ENCODE measurements at places on chromosomes 13 and 19.

DNA sequence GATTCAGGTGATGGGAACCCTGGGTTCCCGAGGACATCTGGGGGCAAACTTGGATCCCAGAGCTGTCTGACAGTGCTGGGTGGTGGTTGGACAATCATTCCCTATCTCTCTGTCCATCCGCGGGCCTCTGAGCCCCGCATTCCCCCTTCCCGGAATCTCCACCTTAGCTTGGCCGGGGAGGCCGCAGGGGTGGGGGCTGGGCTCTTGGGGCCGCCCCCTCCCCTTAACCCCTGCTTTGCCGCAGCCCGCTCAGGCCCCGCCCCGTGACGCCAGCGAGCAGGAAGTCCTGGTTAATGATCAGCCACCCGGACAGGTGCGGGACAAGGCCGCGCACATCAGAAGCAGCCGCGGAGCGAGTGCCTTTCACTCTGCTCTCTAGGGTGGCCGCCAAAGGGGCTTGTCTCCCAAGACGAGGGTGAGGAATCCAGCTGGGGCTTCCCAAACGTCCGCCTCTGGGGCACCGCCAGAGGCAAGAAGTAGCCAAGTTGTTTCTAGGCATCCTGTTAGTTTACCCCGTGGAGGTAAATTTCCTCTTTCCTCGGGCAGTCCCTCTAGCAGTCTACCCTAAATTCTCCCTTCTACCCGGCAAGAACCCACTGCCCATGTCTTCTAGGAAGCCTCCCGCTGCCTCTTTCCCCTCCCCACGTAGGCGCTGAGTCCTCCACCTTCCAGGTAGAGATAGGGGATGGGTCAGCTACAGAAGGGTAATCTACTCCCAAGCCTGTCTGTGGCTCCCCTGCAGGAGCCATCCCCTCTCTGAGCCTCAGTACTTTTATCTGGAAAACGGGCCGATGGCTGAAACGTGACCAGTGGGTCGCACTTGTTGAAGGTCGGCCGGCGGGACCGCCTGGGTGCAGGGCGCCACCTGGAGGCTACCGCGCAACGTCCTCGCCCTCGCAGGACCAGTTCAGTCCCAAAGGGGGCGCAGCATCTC is 3.0 kb downstream of the IRF2BP1 start:
- DNase-seq, result peak; percentile 91

DNA sequence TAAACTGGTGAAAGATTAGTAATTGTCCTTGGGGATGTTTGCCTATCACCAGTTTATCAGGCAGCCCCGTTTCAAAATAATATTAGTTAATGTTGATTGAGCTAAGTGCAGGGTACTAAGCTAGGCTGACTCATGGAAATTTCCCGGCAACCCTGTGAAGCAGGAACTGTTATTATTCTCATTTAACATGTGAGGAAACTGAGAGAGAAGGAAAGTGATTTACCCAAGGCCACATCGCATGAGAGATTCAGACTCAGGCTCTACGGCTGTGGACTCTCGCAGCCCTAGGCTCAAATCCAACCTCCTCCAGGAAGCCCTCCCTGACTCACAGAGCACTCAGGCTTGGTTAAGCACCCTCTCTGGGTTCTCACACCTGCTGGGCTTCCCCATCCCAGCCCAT is 19.7 kb downstream of the CLPTM1 start:
- no peak for DNase-seq

- DNase-seq, result no peak
Observed at GRCh38 chr13:41241626-41242025, 21.8 kb downstream of the MTRF1 start.

- DNase-seq, result no peak
Observed at GRCh38 chr13:32087955-32088747, 56.6 kb downstream of the FRY start.

DNA sequence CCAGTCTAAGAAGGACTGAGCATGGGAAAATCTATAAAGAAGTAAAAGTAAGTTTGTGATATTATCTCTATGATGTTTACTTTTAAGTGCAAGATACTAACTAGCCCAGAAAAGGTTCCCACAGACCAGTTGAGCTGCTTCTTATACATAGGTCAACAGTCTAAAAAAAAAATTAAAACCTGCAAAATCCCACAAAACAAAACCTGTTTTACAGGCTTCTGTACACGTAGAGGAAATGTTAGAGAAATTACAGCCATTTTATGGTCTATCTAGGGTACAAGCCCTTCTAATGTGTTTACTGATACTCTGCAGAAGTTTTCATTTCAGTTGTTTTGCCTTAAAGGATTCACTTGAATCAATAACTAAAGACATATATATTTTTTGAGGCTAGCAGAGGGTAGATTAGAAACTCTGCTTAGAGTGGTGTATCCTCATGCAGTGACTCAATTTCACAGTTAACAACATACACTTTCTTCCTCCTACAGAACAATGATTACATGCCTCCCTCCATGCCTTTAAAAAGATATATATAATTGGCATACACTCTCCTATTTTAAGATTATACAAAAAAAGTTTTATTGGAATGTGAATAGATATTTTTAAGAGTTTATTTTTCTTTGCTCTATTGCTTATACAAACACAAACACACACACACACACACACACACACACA is 43.9 kb downstream of the CAB39L start:
- DNase-seq, result no peak

- DNase-seq, result no peak
Observed at GRCh38 chr19:42323473-42323851, 2.0 kb upstream of the MEGF8 start.

GRCh38 chr13:62702502-62702901 is 1286.9 kb upstream of the PCDH20 start:
- no peak for DNase-seq

GRCh38 chr19:45901912-45902650 is at the start of gene MYPOP:
Gene MYPOP (minus strand): TSS chr19:45902613. CDS start chr19:45901773, 840 bp downstream.
- DNase-seq, result peak; percentile 16

GRCh38 chr19:1206864-1207450 is 1.4 kb downstream of the STK11 start:
- DNase-seq, result peak; percentile 46

- no peak for DNase-seq
Observed at GRCh38 chr19:6109947-6110346, 353 bp downstream of the RFX2 start.

DNA sequence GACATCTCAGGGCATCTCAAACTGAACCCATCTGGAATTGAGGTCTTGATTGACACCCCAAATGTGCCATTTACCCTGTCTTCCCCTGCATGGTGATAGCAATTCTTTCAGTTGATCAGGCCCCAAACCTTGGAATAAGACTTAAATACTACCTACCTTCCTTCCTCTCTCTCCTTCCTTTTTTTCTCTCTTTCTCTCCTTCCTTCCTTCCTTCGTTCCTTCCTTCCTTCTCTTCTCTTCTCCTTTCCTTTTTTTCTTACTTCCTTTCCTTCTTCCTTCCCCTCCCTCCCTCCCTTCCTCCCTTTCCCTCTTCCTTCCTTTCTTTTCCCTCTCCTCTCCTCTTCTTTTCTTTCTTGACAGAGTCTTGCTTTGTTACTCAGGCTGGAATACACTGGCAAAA is 7.4 kb upstream of the GIPC1 start:
- DNase-seq, result no peak

GRCh38 chr13:31930490-31930889 is 101.1 kb upstream of the FRY start:
- no peak for DNase-seq

GRCh38 chr19:23992348-23992747 is 77.7 kb downstream of the ZNF726 start:
- no peak for DNase-seq

All from lung microvascular endothelial cell (primary cell).